ENCODE measurements at places on chromosomes 3 and 15.

GRCh38 chr3:74920721-74921350 lies 306.4 kb upstream of the CNTN3 start:
- DNase-seq, result no peak

DNA sequence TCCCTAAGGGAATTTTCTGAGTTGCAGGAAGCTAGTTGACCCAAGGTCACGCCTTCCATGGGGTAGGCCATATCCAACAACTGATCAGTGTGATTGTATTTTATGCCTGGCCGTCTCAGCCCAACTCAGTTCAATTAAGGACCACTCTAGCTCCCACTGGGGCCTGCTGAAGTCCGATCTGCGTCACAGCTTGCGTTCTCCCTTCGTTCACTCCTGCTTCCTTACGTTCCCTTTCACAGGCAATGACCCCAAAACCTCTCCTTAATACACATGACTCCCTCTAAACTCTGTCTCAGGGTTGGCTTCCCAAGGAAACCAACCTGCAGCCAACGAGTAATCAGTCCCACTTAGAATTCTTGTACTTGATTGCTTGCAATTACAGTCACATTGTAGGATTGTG lies 428.0 kb downstream of the RBMS3 start:
- no peak for DNase-seq

GRCh38 chr3:228442-229182 lies 32.0 kb downstream of the CHL1 start:
- DNase-seq, result no peak

- DNase-seq, result no peak
Measured at GRCh38 chr15:68204776-68205557, at the start of gene CALML4. CALML4 (minus strand) TSS chr15:68205332; CDS start chr15:68205247, 85 bp downstream.

- no peak for DNase-seq
Measured at GRCh38 chr15:98924401-98925049, 83.1 kb downstream of the PGPEP1L start.

DNA sequence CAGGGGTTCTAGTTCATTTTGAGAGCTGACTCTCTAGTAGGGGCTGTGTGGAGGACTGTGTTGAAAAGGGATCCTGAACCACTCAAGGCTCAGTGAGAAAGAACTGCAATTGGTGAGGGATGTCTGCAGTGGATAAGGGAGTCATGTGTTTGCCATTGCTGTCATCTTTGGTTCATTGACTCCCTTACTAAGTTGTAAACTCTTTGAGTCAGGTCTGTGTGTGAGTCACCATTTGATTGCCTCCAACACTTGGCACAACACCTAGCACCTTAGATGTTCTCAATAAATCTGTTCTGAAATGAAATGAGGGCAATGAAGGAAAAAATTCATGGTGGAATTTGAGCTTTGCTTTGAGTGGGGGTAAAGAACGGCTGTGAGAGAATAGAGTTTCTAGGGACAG lies 51.7 kb downstream of the PLS1 start:
- no peak for DNase-seq

GRCh38 chr15:68484696-68485400 lies 52.9 kb upstream of the ITGA11 start:
- DNase-seq, result no peak

DNA sequence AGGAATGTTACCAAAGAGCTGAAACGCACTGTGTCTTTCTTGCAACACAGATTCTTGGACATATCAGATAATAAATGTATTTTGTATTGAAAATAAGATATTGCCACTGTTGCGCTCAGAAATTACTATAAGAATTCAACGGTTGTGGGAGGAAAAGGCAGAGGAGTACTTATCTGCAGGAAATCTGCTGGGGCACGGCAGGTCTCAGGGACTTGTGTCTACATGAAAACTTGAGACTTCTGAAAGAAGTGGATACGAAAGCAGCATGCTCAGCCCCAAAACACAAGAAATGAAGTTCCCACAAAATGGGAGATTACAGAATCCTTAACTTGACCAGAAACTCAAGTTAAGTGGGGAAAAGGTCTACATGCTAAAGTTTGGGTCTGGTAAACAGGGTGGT lies 86.5 kb downstream of the IGSF11 start:
- DNase-seq, result no peak

DNA sequence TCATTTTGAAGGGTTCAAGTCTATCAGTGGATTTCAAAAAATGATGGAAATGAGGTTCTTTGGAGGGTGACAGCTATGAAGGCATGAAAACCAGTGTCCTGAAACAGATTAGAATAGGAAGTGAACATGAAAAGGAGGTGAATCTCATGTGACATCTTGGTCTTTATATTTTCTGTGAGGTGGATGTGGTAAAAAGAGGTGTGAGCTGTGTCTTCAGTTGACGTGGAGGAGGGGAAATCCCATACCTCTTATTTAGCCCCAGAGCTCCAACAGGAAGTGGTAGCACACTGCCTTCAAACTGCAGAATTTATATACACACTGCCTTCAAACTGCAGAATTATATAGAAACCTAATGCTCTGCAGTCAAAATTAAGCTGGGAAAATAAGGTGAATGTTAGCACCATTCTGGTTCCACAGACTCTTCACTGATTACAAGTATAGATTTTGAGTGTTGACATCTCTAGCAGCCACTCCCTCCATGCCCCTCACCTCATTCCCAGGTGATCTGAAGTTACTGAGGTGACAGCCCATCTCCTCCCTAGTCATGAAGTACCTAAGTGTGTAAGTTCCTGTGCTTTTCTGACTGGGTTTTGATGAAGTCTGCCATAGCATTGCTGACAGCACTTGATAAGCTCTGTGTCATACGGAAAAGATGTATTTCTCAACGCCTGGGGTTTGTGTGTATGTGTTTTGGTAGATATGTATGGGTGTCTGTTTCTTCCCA lies 2.7 kb downstream of the RAB8B start:
- peak; percentile 32 for DNase-seq

DNA sequence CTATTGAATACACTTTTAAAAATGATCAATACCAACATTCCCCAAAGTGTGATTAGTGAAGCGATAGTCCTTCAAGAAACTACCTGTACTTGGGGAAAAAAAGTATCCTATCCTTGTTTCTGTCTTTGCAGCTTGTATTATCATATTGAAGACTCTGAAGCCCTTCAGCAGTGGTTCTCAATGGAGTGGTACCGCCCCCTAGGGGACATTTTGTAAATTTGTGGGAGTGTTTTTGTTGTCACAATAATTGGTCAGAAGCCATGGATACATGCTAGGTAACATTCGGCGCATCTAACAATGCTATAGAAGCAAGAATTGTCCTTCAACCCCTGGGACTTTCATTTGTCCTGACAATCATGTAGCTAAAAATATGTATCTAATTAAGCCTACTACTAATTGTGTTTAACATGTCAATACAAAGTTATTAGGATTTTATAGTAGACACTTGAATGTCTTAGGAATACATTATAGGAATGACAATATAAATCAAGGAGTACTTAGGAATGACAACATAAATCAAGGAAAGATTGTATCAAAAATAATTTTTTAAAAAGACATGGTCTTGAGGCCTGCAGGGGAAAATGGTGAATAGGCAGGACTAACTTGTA lies 53.7 kb downstream of the NMD3 start:
- DNase-seq, result no peak

DNA sequence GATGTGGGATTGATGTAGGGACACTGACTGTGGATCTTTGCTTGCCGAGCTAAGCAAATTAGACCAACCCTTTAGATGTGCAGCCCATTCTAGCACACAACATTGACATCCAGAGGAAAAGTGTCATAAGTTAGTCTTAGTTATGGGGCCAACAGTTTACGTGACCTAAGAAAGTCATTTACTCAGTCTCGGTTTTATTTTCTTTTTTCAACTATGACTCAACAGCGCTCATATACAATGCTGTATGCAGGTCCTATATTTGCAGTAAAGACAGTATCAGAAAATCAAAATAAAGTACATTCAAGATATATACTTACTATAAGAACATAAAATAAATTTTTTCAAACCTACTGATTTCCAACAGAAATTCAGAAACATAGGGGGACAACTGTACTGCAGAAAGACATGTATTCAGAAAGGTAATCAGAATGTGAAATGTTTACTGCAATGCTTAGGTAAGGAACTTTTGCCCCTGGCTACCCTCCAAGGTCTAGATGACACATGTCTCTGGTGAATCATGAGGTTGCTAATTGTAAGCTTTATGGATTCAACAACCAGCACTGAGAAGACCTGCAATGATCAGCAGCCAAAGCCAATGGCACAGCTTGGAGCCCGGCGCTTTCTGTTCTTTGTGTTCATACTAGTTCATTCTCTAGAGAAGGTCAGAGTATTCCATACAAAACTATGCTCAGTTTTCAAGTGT lies 317.5 kb upstream of the CNTN6 start:
- DNase-seq, result no peak

- DNase-seq, result no peak
Measured at GRCh38 chr3:132912416-132912753, 125.8 kb upstream of the TMEM108 start.

- DNase-seq, result no peak
Measured at GRCh38 chr3:144181062-144181461, 209.4 kb downstream of the DIPK2A start.

GRCh38 chr3:47019201-47019600 lies 39.7 kb downstream of the NBEAL2 start:
- no peak for DNase-seq

DNA sequence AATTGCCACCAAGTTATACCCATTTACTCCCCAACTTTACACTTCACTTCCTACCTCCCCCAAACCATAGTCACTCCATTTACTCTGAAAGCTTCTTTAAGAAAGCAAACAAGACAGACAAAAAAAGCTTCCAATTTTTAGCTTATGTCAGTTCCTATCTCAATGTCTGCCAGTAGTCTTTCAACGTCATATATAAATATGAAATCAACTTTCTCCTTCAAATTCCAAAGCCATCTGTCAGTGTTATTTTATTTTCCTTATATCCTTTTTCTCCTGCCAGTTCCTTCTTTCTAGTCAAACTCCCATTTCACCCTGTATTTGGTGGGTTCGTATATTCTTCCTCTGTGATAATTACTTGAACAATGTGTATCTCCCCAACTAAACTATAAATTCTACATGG lies 85.8 kb upstream of the CMC1 start:
- no peak for DNase-seq

GRCh38 chr3:51646091-51646490 lies 25.0 kb upstream of the TEX264 start:
- no peak for DNase-seq

GRCh38 chr3:186107215-186108105 lies 1.4 kb downstream of the ETV5 start:
- peak; percentile 35 for DNase-seq

- DNase-seq, result no peak
Measured at GRCh38 chr15:31228980-31229826, 97.4 kb upstream of the KLF13 start.

GRCh38 chr3:174125267-174125824 lies 727.8 kb downstream of the NLGN1 start:
- DNase-seq, result no peak

DNA sequence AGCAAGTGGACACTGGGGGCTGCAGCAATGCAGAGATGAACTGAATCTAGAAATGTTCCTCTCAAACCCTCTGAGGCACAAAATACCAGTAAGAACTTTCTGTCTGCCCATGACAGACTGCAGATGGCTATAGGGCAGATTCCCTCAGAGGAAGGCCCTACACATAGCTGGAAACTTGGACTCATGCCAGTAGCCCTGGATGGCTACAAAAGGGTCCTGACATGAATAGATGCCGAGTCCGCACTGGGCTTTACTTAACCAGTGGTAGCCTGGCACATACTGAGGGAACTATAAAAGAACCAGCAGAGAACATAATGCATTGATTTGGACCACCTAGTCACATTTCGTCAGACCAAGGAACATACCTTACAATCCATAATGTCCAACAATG lies 66.7 kb downstream of the C3orf80 start:
- no peak for DNase-seq

GRCh38 chr15:35697549-35698299 lies 151.8 kb upstream of the DPH6 start:
- no peak for DNase-seq

DNA sequence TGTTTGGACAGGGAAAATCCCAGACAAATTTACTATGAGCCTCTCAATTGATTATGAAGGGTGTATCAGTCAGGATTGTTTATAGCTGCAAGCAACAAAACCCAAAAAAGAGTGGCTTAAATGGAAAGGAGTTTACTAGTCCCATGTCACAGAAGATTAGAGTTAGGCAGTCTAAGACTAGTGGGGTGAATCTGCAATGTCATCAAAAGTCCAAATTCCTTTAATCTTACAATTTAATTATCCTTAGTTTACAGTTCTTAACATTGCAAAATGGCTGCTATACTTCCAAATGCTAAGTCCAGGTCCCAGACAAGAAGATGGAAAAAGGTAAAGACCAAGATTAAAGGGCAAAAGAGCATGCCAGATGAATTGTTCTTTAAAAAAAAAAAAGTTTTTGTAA lies 143.6 kb downstream of the CD47 start:
- DNase-seq, result no peak

GRCh38 chr15:70488002-70488605 lies 275.3 kb downstream of the UACA start:
- peak; percentile 77 for DNase-seq
